ENCODE measurements at places on chromosomes 2 and 18.
A peak's percentile ranks its signal among the peaks of the same experiment; 100 is the strongest.

DNA sequence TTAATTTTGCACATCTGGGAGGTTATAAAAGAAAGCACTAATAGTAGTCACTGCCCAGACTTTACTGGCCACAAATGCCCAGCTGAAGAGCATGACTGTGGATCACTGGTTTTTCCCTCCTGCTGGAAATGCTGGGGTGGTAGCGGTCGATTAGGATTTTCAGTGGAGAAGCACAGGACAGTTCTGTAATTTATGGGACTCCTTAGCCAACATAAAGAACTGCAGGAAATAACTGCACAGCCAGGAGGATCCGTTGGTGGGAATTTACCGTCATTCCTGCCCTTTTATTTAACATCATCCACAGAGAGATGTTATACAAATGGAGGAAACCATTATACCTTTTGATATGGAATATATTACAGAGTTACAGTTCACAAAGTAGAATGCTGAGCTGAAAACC lies 61.5 kb downstream of the TNFRSF11A start:
- DNase-seq = no peak

- DNase-seq = no peak
Measured at GRCh38 chr18:617970-618504, 21.2 kb downstream of the CLUL1 start.

DNA sequence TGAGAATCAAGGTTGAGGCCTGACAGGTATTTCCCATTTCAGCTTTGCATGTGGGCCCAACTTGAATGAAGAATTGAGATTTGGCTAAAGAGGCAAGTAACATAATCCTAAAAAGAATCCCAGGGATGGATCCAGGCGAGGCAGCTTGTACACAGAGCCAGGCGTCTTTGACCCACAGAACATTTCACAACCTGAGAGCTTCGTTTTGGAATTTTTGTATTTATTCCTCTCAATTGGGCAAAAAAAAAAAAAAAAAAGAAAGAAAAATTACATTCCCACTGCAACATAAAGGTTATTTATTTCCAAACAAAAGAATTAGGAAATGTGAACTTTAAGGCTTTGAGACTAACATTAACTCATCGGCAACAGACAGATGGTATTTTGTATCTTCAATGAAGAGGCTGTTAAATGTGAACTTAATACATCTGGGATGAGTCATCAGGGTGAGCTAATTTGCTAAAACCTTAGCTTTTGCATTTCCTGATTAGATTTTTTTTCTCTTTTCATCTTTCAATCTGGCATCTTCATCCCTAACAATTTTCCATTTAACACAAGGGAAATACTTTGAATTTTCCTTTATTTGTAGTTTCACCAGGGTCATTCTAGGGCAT lies 478.5 kb upstream of the TNP1 start:
- no peak for DNase-seq

- no peak for DNase-seq
Measured at GRCh38 chr2:191483117-191483516, 194.8 kb upstream of the NABP1 start.

GRCh38 chr2:101063352-101064124 lies 61.4 kb downstream of the RPL31 start:
- DNase-seq = peak; percentile 46

DNA sequence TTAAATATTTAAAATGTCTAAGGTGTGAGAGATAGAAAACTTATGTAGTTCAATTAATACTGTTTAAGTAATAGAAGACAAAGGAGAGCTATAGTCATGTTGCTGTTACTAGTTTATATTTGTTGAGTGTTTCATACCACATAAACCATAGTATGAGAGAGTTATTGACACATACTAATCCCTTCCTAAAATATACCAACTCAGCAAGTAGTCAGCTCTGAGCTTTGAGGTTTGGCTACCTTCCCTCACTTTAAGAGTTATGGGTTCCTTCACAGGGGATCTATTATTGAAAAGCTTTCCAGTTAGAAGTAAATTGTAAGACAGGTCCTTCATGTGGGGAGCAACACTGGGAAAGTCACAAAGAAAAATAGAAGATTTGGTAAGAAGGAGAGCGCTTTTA lies 701.6 kb upstream of the ZEB2 start:
- DNase-seq = no peak

GRCh38 chr2:44545005-44545404 lies 183.3 kb downstream of the CAMKMT start:
- no peak for DNase-seq

- no peak for DNase-seq
Measured at GRCh38 chr2:67219651-67220050, 177.5 kb upstream of the ETAA1 start.

GRCh38 chr2:198036029-198036879 lies 231.9 kb downstream of the PLCL1 start:
- DNase-seq = no peak

DNA sequence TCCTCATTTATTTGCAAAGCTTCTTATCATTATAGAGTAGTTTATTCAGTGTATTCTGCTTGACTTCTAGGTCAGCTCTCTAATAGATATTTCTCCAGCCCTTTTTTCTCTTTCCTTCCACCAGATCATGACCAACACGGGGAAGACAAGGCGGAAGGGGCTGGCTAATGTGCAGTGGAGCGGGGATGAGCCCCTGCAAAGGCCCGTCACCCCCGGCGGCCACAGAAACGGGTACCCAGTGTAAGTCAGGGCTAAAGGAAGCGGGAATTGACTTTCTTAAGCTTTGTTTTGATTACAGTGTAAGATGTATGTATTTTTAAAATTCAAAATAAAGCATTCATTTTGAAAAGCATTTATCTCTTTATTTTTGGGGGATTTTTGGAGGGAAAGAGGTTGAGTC lies 50.7 kb upstream of the B3GNT7 start:
- no peak for DNase-seq

GRCh38 chr2:106109675-106110424 lies 84.3 kb downstream of the UXS1 start:
- no peak for DNase-seq

- DNase-seq = no peak
Measured at GRCh38 chr18:39529358-39529757, 1963.8 kb upstream of the CELF4 start.

GRCh38 chr2:186912979-186913378 lies 64.0 kb upstream of the ZSWIM2 start:
- no peak for DNase-seq

GRCh38 chr2:62305421-62306176 lies 109.7 kb downstream of the B3GNT2 start:
- no peak for DNase-seq

DNA sequence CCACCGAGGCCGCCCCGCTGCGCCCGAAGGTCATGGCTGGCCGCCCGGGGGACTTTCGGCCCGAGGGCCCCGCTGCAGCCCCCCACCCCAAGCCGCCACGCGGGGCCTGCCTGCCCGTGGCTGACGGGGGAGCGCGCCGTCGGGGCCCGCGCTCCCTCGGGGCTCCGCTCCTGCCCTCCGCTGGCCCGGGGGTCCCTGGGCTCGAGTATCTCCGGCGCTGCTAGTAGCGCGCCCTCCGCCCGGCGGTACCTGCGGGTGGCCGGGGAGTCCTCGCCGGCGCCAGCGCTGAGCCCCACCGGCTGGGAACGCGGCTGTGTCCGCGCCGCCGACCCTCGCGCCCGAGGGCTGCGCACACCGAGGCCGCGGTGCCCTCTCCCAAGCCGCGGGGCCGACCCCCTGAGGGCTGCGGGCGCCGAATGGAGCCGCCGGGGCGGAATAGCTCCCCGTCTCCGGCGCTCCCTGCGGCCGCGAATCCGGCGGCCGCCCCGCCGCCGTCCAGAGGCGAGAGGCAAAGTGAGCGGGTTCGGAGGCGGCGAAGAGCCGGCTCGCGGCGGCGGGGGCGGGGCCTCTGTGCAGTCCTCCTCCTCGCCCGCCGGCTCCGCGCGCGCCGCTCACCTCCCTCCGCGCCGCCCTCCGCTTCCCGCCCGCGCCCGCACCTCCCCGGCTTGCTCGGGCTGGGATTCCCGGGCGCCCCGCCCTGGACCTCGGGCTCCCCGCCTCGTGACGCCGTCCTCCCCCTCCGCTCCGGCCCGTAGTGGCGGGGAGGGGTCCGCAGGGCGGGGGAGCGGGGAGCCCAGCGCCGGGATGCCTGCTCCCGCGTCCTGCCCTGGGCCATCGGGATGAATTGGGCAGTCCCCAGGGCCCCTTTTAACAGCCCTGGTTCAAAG lies at the start of gene KCNG3:
Gene KCNG3, minus strand, starts transcription at position 515 of the 887 bp plus-strand sequence. Its CDS starts 481 bp downstream, at position 34.
- DNase-seq = peak; percentile 52

DNA sequence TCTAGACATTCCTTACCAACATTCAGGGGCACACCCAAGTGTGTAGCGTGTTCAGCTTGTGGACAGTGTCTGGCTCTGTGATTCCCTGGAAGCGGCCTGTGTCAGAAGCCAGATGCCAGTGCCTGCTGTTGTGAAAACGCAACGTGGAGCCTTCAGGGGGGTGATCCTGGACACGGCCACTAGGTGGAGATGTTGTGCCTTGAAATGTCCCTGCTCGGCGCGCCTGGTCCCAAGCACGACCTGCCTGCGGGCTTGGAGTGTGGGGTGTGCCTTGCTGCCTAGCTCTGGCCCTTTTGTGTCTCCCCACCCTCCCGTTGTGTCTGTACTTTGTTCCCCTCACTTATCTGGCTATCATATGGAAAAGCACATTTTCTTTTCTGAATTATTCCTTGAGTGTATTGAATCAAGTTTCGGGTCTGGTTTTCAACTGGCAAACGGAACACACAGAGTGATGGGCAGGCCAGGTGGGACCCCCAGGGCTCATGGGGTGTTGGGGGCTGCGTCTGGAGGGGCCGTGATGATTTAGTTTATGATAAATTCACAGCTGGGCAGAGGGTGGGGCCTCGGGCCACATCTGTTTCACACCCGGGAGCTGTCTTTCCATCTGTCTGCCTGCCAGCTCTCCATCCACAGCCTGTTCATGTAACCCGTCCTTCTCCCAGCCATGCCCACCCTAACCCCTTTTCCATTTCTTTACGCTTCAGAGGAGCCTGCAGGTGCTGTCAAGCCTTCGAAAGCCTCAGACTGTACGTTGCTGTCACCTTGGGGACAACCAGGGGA lies 95.5 kb downstream of the DYSF start:
- peak; percentile 60 for DNase-seq

GRCh38 chr2:71896385-71897136 lies 251.1 kb downstream of the CYP26B1 start:
- DNase-seq = no peak

DNA sequence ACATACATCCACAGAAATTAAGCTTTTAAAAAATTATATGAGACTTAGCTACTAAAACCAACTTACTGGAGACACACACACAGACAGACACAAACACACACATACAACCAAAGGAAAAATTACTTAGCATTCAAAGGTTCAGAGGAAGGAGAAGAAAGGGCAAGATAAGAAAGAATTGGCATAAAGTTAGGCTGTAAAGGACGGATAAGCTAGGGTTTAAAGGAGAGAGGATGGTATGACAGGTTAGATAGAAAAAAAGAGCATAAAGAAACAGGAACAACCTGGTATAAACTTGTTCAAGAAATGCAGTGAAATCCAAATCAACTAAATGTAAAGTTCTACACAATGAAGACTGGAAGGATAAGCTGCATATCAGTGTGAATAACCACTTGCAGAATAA lies 73.4 kb downstream of the SLC66A3 start:
- DNase-seq = no peak

GRCh38 chr2:119700866-119701265 lies 21.9 kb downstream of the TMEM177 start:
- no peak for DNase-seq

DNA sequence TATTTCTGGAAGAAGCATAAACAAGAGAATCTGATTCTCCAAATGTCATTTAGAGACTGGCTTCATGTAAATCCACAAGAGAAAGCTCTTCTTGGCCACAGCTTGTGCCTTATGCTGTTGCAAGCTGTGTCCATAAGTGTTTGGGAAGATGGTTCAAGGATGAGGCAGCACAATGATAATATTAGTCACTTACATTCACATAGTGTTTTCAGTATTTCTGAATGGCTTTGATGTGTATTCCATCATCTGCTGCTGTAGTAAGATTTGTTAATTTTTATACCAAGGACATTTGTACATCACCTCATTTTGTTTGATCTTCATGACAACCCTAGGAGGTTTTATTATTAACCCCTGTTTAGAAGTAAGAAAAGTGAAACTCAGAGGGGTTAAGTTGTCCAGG lies 29.9 kb downstream of the CREG2 start:
- no peak for DNase-seq

- no peak for DNase-seq
Measured at GRCh38 chr18:76980663-76981395, 151.8 kb downstream of the MBP start.

DNA sequence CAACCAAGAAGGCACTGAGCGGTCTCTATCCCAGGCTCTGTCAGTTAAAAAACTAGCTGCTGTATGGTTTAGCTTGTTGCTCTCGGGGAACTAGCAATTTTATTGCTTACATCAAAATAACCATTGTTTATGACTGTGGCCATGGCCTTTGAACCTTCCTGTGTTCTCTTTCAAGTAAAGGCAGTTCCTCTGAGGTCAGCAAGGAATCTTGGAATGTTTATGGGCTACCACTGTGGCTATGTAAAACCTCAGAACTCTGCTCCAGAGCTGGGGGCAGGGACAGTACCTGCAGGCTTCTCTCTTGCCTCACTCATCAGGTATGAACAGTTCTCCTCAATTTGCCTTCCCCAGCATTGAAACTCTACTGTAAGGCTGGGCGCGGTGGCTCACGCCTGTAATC lies 416.0 kb upstream of the NETO1 start:
- DNase-seq = no peak

DNA sequence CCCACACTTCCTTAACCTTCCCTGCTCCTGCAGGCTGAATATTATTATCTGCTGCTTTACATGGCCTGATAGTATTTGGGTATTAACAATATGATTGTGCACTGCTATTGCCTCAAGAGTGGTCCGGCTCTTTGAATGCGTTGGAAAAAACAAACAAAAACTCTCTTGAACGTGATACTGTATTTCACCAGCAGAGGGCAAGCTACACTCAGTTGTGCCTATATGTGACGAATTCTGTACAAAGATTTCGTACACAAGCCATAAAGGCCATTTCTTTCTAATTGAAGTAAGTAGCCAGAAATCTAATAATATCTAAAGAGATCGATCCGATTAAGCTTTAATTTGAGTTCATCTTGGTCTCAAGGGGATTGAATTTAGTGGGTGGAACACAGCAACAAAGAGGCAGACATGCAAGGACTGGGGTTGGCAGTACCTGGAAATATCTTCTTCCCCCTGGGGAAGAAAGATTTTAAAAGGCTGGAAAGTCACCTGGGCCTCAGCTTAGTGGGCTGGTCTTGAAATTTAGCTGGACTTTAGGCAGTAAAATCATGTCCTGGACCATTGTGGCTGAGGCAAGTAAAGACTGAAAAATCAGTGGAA lies 49.3 kb upstream of the RAB6D start:
- no peak for DNase-seq

DNA sequence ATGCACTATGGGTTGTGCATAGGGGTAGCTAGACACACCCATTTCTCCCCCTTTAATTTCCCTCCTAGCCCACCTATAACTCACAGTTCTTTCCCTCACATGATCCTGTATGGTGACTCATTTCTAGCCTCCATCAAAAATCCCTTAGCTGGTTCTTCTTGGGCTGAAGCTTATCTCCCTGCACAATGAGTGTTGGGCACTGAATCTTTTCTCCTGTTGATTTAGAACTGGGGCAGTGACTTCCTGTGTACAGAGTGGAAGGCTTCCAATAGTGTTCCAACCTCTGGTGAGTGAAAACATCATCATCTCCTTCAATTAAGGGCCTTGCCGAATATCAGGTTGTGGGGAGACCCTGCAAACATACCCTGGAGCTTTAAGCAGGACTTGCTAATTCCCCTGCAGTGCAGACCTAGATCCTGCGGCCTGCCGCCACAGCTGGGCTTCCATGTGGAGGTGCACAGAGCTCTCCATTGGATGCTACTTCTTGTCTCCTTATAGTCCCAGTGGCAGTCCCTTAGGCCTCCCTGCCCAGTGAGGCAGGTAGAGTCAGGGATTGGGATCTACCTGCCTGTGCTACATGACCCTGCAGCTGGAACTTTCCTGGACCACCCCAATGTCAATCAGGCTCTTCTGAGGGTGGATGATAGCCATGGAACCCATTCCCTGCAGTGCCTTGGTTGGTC lies 121.8 kb downstream of the PLB1 start:
- no peak for DNase-seq

All from heart left ventricle (tissue), 16 donors.